ENCODE measurements at places on chromosomes 7 and 10.

DNA sequence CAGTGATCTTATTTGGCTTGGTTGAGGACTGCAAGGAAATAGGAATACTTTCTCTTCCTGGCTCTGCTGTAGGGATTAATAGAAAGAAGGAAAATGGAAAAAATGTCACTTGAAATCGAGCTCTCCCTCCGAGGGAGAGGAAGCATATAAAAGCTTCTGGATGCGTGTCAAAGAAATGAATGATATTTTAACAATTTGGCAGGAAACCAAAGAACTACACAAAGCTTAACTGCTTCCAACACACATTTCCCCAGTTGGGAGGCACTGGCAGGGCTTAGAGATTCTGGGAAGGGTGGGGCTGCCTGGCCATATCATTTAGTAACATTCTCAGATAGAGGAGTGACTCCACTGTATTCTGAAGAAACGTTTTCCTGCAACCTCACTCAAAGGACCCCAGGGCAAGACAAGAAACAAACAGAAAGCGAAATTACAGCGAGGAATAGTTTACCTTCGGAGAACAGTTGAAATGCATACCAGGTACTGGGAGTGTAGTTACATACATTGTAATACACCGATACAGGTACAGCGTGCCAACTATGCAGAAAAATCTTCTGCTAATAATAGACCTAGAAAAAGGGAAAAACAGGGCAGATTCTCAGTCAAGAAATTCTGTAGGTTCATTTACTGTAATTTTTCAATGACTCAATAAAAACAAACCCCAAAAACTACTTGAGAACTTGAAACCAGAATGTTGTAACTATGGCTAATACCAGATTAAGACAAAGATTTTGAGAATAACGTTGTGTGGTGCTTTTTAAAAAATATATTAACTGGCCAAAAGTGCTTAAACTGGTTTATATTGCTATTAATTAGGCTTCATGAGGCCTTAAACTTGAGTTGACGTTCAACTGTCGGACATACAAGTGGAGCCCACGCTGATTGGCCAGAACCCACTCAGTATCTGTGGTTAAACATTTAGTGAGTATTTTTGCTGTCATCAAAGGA is 75.7 kb upstream of the ASAH2 start:
- DNase-seq = peak; percentile 100

DNA sequence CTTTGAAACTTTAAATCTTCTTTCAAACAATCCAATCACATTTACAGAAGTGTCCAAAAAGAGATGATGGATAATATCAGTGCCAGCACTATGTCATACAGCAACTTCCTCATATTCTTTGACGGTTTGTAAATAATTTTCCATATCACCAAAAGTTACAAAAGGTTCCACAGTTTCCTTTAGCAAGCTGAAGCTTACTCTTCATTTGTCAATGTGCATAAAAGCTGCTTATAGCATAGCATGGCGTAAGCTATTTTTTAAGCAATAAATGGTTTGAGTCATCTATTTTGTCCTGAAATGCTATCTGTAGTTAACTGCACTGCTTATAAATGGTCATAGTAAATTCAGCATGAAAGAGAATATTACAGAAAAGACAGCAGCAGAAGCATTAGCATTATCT is 95.1 kb downstream of the ETV1 start:
- DNase-seq = no peak

DNA sequence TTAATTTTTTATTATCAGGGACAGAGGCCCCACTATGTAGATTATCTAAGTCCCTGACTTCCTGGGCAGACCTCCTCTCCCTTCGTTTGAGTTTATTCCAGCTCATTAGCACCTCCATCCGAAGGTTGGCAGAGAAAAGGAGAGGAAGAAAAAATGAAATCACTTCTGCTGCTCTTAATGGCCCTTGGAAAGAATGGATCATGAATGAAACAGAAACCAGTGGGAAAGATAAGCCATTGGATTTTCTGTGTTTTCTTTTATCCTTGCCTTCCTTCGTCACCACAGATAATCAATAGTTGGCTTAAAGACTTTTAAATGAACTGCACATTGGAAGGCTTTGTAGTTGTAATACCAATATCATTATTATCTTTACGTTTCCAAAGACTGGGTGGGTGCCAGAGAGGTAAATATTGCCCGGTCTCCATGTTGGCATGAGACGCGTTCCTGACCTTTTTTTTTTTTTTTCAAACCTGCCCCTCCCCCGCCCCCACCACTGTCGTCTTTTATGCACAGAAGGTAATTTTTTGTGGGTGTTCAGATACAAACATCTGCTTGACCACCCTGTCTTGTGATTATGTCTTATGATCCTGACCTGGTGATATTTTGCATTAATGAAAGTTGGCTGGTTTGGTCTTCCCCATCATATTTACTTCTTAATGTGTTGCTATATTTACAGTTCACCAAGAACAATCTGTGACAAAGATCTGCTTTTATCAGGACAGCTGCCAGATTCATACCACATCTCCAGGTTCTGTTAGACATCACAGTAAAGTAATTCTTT is 116.8 kb downstream of the ARID5B start:
- DNase-seq = no peak

GRCh38 chr10:57638411-57638810 is 629.3 kb downstream of the IPMK start:
- peak; percentile 77 for DNase-seq

DNA sequence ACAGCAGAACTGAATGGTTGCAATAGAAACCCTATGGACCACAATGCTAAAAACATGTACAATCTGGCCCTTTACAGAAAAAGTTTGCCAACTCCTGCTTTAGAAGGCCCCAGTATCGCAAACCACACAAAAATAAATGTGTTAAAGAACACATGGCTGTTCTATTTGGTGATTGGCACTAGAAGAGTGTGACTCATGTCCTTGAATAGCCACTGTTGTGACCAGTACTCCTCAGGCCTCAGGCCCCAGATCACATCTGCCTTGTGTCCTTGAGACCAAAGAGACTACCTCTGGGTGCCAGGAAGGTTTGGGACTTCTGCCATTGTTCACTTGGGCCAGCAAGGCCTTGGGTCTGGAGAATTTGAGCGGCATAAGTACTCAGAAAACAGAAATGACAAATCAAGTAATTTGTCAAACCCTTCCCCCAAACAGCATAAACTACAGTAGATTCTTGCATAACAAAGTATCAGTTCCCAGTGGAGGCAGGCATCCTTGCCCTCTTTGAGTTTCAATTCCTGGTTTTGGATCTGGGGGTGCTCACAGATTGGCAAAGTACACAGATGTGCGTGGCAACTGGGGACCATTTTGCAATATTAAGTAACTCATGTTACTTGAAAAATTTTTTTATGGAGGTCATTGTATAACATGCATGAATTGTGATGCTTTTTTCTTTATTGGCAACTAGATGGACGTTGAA is 50.2 kb downstream of the MTURN start:
- no peak for DNase-seq

DNA sequence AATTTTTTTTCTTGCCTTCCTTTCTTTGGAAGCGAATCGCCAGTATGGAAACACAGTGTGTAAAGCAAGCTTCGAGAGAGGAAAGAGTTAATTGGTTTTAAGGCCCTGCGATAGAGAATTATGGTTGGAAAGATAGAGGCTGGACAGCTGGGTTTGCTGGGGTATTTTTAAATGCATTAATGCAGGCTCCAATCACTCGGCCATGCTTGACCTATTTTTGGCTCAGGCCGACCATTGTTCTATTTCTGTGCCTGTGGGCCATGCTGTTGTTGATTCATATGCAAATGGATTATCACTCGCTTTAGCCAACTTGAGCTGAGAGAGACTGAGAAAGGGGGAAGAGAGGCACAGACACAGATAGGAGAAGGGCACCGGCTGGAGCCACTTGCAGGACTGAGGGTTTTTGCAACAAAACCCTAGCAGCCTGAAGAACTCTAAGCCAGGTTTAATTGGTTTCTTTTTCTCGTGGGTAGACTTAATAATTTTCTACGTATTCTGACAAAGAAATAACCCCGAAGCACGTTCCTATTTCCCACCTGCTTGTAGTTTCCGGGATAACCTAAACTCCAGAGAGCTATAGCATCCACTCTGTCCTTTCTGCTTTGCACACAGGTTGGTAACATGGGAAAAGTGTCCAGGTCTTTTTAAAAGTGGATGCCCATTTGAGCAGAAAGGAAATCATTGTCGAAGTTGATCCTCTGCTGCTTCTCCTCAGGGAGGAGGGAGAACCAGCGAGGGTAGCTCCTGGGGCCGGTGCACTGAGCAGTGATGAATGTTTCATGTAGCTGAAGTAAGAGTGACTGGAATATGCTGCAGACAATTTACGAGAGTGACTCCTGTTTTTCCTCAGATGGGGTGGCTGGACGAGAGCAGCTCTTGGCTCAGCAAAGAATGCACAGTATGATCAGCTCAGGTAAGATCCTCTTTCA is at the start of gene HDAC9:
HDAC9 (plus strand) TSS at position 338 of the 929 bp plus-strand sequence; CDS start at position 892, 554 bp downstream.
- DNase-seq = no peak

GRCh38 chr7:26372704-26373103 is 81.0 kb downstream of the SNX10 start:
- no peak for DNase-seq

- DNase-seq = no peak
Observed at GRCh38 chr7:44654255-44654796, 47.9 kb downstream of the OGDH start.

GRCh38 chr10:102255404-102255803 is 10.1 kb downstream of the GBF1 start:
- no peak for DNase-seq

All from PC-3 (cell line).